NCI-H146 (cell line): ENCODE measurements at places on chromosomes 5 and 9.

GRCh38 chr9:81893929-81894328 lies 34.3 kb upstream of the SPATA31D4 start:
- DNase-seq = no peak

GRCh38 chr5:140298183-140298601 lies 4.7 kb downstream of the PFDN1 start:
- DNase-seq = no peak

- DNase-seq = no peak
Observed at GRCh38 chr9:14824481-14824880, 85.7 kb downstream of the FREM1 start.

DNA sequence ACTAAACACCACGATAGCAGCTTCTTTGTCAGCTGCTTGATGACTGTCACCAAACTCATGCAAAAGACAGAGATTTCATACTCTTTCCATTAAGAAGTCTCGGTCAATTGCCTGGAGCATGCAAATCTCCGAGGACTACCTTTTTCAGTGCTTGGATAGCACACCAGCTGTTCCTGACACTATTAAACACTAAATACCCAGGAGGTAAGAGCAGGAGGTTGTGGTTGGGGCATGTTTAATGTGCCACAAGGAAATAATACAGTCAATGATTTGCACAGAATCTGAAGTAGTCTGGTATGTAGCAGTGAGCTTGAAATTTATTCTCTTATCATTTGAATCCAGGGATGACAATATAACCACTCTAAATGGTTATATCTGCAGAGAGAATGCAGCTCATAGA lies 996.2 kb downstream of the CDH12 start:
- DNase-seq = no peak

- DNase-seq = no peak
Observed at GRCh38 chr9:85007748-85008147, 338.2 kb downstream of the NTRK2 start.

DNA sequence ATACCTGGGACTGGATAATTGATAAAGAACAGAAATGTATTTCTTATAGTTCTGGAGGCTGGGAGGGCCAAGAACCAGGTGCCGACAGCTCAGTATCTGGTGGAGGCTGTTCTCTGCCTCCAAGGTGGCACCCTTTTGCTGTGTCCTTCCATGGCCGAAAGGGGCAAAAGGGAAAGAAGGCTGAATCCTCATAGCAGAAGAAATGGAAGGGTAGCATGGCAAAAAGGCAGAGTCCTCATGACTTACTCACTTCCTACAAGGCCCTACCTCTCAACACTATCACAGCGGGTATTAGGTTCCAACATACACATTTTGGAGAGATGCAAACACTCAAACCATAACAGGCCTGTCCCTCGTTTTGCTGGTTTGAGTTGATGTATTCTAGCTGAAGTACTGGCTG lies 25.1 kb upstream of the MED10 start:
- DNase-seq = no peak

- DNase-seq = no peak
Observed at GRCh38 chr9:115099901-115100300, 18.1 kb downstream of the TNC start.

DNA sequence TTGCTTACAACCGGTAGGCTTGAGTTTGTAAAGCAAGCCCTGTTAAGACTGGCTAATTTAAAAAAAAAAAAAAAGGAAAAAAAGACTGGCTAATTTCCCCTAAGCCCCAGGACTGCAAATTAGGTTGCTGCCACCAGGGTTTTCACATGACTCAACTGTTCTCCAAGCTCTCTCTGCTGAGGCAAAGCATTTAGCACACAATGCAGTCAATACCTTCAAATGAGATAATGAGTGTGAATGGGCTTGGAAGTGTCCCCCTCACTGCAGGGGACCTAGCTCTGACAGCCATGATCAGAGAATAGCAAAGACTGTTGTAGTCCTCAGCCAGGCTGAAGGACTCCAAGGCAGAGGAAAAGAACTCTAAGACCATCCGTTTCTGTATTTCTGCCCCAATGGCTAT lies 42.8 kb upstream of the ZSWIM6 start:
- peak; percentile 74 for DNase-seq

DNA sequence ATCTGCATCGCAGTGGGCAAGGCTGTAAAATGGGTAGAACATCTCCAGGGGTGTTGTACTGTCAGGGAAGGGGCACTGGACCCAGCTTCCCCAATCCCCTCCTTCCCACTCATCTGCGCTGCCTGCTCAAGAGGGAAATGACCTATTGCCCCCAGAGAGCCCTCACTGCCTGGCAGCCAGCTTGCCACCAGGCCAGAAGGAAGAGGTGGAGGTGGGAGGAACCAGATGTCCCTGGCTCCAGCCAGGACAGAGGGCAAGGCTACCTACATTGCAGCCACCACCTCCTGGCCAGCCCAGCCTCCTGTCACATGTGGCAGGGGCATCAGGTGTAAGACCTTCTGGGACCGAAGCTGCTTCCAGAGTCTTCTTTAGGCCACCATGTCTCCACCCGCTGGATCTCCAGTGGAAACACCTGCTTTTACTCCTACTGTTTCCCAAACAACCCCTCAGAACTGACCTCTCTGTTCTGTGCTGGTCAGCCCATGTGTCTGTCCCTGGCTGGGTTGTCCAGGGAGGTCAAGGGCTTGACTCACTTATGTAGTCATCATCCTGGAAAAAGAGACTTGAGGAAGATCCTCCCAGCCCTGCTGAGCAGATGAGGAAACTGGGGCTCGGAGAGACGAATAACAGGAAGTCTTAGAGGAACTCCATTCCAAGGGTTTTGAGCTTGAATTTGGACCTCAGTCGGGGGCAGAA lies 42.3 kb downstream of the JADE2 start:
- no peak for DNase-seq

GRCh38 chr5:180208038-180208434 lies 975 bp downstream of the RASGEF1C start:
- no peak for DNase-seq

GRCh38 chr5:15501091-15501791 lies 1.3 kb downstream of the FBXL7 start:
- DNase-seq = no peak

DNA sequence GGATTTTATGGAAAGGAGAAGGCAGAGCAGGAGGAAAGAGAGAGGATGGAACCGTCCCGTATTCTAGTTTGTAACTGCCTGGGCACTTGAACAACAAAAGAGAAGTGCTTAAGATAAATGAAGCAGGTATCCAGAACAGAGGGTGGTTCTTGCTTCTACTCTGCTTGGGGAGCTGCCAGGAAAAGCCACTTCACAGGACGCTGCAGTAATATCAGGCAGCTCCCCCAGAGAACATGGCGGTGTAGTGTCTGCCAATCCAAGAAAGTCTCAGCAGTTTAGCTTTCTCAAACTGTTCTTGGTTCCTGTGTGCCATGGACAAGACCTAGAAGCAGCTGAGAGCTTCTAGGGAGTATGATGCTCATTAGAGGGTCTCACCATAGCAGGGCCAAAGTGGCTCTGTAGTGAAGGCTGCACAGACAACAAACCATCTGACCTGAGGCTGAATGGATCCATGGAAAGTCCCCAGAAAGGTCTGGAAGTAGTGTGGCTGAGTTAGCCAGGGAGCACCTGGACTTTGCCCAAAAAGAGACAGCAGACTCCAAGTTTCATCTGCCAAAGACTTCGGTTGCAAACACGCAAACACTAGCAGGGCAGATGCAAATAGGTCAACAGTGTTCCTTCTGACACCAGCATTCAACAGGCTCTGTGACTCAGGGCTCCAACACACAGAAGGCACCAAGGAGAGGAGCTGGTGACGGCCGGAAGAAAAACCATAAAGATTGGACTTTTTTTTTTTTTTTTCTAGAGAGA lies 72.2 kb upstream of the TNFSF8 start:
- no peak for DNase-seq

GRCh38 chr5:84092738-84093137 lies 291.9 kb downstream of the EDIL3 start:
- no peak for DNase-seq

DNA sequence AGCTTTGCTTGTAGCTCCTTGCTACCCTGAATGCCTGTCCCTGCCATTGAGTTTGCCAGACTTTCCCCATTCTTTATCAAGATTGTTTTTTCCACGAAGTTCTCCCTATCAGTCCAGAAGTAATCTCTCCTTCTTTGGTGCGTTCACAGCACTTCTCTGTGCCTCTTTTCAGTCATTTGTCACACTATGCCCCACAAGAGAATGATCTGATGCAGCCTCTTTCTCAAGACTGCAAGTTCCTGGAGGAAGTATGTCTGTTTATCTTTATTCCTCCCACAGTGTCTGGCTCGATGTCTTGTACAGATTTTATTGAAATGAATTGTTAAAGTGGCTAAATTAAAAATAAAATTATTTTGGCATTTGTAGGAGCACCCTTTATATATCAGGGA lies 99.3 kb downstream of the CCDC192 start:
- DNase-seq = no peak

- DNase-seq = no peak
Observed at GRCh38 chr9:117696154-117696553, 8.0 kb upstream of the TLR4 start.
